Ascending aorta (tissue), 2 donors: ENCODE measurements at places on chromosomes 16 and 17.

DNA sequence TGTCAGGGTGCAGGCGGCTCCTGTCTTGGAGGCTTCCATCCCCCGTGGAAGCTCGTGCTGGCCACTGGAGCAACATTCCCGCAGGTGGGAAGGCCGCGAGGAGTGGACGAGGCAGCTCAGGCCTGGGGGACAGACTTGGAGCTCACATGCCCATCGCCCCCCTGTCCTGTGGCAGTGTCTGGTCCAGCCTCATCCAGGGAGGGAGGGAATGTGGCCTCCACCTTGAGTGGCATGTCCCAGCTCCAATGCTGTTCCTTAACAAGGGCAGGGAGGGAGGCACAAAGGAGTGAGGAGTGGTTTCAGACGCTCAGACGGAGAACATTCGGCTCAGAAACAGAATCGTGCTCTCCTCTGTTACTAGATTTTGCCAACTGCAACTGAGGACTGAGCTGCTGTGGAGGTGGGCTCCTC is 159.4 kb upstream of the CHMP6 start:
- DNase-seq, result peak; percentile 64

- DNase-seq, result no peak
Observed at GRCh38 chr16:81997738-81998137, 13.5 kb downstream of the SDR42E1 start.

DNA sequence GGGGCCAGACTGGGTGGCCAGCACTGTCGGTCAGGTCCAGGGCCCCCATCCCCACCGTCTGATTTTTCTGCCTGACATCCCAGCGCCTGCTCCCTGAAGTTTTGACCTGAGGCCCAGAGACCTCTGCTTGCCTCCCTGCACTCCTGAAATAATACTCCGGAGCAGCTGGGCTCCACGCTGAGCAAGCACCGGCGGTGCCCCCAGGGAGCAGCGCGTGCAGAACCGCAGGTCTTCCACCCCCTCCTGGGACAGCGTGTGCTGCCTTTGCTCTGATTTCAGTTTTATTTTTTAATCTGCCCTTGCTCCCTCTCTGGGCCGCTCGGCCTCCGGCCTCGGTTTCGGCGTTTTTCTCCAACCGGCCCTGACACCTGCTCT is 132.4 kb upstream of the GSE1 start:
- DNase-seq, result no peak

GRCh38 chr17:34579017-34579946 is at the start of gene TMEM132E:
Gene TMEM132E (plus strand): TSS chr17:34579582. CDS start chr17:34581077, 1,495 bp downstream.
- DNase-seq, result no peak

- no peak for DNase-seq
Observed at GRCh38 chr17:30309591-30309990, 17.8 kb upstream of the BLMH start.

DNA sequence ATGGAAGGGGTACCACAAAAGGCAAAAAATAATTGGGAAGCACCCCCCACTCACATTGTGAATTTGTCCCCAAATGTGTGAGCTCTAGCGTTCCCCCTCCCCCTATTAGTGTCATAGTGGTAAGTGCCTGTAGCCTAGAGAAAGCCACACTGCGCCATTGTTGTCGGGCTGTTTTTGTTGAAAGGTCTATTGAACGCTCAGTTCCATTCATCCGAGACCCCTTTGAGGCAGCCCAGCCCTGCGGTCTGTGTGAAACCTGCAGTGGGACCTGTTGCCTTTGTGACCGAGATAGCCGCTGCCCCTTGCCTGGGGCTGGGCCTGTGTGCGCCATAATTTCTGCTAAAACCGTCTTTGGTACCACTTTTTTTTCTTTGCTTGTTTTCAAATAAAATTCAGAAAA is 3.0 kb downstream of the JPT2 start:
- DNase-seq, result no peak

- DNase-seq, result no peak
Observed at GRCh38 chr17:64240261-64240740, 22.8 kb downstream of the TEX2 start.

- DNase-seq, result no peak
Observed at GRCh38 chr16:75402821-75403475, 30.4 kb downstream of the CFDP1 start.

GRCh38 chr17:47776330-47777197 is 43.5 kb downstream of the TBX21 start:
- DNase-seq, result no peak

DNA sequence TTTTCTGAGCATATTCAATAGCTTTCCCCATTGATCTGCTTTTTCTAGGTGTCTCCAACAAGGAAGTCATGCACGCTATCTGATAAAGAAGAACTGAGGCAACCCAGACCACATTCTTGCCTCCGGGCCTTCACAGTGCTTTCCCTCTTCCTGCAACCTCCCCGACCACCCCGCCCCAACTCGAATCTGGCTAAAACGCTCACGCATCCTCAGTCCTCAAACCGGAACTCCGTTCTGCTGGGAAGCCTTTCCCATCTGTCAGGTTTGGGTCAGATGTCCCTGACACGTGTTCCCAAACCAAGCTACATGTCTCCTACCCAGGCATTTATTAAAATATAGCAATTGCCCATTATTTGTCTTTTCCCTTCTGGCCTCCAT is 112.7 kb downstream of the VPS53 start:
- DNase-seq, result no peak

GRCh38 chr17:28907709-28908475 is 5.0 kb upstream of the DHRS13 start:
- no peak for DNase-seq

DNA sequence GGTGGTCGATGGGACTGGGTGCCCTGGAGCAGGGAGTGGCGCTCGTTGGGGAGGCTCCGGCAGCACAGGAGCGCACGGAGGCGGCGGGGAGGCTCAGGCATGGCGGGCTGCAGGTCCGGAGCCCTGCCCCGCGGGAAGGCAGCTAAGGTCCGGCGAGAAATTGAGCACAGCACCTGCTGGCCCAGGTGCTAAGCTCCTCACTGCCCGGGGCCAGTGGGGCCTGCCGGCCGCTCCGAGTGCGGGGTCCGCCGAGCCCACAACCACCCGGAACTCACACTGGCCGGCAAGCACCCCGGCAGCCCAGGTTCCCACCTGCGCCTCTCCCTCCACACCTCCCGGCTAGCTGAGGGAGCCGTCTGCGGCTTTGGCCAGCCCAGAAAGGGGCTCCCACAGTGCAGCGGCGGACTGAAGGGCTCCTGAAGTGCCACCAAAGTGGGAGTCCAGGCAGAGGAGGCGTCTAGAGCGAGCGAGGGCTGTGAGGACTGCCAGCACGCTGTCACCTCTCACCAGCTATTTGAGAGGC is 88.8 kb upstream of the EEF2KMT start:
- DNase-seq, result no peak

- no peak for DNase-seq
Observed at GRCh38 chr16:59522826-59523225, 788.7 kb upstream of the GOT2 start.

- DNase-seq, result peak; percentile 87
Observed at GRCh38 chr17:50866950-50867362, 802 bp upstream of the TOB1 start.

- DNase-seq, result no peak
Observed at GRCh38 chr16:85274924-85275323, 162.7 kb upstream of the CIBAR2 start.

DNA sequence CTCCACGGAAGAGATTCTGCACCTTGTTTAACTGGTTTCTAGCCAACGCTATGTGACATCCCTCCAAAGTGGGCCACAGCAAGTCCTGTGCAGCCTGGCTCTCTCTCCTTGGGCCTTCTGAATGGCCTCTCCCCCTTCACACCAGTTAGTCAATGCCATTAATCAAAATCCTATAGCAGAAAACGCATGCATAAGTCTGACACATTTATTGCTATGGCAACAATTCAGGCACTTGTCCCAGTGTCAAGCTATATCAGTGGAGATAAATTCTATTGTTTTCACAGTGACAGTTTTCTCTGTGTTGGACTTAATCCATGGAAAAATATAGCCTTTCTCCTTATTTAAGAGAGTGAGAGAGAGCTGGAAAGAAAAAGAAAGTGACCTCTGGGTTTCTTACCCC is 87.2 kb upstream of the TOX3 start:
- DNase-seq, result no peak

- no peak for DNase-seq
Observed at GRCh38 chr17:78124081-78124835, 4.3 kb downstream of the TMC6 start.

- DNase-seq, result no peak
Observed at GRCh38 chr17:57983446-57983845, 4.6 kb downstream of the VEZF1 start.

DNA sequence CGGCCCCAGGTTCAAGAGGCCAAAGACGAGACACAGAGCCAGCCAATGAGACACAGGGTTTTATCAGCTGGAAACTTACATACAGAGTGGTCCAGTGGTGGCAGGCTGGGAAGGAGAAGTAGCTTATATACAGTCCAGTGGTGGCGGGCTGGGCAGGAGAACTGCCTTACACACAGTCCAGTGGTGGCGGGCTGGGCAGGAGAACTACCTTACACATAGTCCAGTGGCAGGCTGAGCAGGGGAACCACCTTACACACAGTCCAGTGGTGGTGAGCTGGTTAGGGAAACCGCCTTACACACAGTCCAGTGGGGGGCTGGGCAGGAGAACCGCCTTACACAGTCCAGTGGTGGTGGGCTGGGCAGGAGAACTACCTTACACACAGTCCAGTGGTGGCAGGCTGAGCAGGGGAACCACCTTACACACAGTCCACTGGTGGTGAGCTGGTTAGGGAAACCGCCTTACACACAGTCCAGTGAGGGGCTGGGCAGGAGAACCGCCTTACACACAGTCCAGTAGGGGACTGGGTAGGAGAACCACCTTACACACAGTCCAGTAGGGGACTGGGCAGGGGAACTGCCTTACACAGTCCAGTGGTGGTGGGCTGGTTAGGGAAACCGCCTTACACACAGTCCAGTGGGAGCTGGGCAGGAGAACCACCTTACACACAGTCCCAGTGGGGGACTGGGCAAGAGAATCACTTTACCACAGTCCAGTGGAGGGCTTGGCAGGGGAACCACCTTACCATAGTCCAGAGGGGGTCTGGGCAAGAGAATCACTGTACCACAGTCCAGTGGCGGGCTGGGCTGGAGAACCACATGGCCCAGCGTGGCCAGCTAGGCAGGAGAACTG is 90.9 kb downstream of the GAS7 start:
- no peak for DNase-seq

- DNase-seq, result no peak
Observed at GRCh38 chr17:17398943-17399926, 77.6 kb upstream of the MED9 start.

DNA sequence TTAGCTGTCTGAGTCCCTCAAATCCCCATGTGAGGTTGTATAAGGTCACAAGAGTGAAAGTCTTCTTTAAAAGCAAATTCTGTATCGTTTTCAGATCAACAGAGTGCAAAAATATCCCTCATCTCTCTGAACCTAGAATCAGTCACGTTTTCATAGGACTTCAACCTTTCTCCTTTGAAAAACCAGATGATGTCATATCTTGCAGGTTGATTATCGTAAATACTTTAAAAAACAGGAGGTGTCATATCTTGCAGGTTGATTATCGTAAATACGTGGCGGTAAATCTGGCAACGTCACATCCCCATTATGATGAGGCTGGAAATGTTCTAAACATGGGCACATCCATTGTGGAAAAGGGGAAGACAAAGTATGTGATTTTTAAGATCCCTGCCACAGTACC is 25.9 kb downstream of the BCO1 start:
- DNase-seq, result no peak

GRCh38 chr17:82370471-82371332 is 863 bp upstream of the UTS2R start:
- no peak for DNase-seq

DNA sequence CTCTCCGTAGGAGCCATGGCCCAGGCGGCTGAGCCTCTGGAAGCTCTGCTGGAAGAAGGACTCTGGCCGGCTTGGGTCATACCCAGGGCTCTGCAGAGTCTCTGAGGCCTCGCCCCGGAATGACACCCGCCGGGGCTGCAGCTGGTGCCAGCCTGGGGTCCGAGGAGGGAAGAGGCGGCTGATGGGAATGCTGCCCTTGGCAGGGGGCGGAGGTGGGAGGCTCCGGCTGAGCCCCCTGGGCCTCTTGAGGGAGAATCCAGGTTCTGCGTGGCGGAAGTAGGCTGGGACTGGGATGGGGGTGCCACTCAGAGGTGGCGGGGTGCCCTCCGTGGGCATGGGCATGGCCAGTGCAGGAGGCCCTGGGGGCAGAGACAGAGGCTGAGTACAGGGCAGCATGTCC is 3.6 kb downstream of the PKMYT1 start:
- DNase-seq, result no peak

DNA sequence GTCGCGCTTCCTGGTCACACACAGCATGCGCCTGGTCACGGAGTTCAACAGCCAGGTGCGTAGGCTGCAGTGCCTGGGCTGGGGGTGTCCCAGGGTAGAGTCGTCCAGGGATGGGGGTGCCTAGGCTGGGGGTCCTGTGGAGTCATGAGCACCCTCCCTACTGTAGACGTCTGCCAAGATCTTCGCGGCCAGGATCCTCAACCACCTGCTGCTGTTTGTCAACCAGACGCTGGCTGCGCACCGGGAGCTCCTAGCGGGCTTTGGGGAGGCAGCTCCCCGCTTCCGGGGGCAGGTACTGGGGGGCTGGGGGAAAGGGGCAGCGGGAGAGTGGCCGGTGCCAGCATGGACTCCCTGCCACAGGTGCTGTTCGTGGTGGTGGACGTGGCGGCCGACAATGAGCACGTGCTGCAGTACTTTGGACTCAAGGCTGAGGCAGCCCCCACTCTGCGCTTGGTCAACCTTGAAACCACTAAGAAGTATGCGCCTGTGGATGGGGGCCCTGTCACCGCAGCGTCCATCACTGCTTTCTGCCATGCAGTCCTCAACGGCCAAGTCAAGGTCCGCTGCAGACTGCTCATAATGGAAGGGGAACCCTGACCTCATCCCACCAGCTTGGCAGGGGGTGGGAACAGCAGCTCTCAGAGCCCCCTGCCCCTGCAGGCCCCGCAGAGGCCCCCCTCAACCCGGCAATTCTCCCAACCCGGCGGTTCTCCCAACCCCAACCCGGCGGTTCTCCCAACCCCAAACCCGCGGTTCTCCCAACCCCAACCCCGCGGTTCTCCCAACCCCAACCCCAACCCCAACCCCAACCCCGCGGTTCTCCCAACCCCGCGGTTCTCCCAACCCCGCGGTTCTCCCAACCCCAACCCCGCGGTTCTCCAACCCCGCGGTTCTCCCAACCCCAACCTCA is 2.4 kb downstream of the PDIA2 start:
- no peak for DNase-seq

DNA sequence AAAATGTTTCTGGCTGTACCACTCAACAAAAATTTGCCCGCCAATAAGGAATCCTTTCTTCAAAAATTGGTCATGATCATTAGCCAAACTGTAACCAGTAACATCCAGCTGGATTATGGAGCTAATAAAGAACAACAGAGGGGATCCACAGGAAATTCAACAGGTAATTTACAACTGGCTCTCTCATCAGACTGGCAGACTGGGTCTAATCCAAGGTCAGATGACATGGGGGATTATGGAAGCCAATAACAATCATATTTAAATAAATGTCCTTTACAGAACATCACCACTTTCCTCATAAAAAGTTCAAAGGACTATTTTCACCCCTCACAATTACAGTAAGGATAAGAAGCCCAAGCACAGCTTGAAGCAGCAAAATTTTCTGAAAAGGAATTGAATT is 66.4 kb downstream of the KANSL1 start:
- DNase-seq, result no peak

GRCh38 chr17:64028874-64029464 is 8.5 kb upstream of the ICAM2 start:
- DNase-seq, result no peak
